ENCODE measurements at places on chromosomes 1 and 21. TPM values are rescaled to one million over a fixed set of nuclear protein-coding genes. Genes with fewer than 3 reads are reported as not detected.
A peak's percentile ranks its signal among the peaks of the same experiment; 100 is the strongest.

CD53 gene
- polyA plus RNA-seq = 10.3 TPM

FLG2 gene
- 0.10 TPM for polyA plus RNA-seq

CGN gene
- polyA plus RNA-seq = 33.7 TPM

GRCh38 chr1:175317309-175317708, 124.7 kb upstream of the KIAA0040 start:
- DNase-seq = no peak

GRCh38 chr1:60386249-60386648, 312.7 kb upstream of the C1orf87 start:
- DNase-seq = no peak

DNA sequence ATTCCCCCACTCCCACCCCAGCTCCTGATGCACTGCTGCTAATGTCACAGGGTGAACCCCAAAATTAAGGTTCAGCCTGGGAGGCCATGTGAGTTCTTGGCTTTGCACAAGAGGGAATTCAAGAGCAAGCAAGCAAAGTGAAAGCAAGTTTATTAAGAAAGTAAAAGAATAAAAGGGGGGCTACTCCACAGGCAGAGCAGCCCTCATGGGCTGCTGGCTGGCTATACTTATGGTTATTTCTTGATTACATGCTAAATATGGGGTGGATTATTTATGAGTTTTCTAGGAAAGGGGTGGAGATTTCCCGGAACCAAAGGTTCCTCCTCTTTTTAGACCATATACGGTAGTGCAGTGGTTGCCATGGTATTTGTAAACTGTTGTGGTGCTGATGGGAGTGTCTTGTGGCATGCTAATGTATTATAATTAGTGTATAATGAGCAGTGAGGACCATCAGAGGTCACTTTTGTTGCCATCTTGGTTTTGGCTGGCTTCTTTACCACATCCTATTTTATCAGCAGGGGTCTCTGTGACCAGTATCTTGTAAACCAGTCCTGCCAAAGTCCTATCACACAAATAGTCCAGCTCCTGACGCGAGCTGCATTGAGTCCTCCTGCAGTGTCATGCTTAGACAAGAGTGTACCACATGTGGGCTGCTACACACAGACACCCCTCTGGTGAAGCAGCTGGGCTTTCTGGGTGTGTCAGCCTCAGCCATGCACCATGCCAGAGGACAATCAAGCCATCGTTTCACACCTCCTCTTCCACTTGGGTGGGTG, 46.4 kb upstream of the CSF1 start:
- DNase-seq = peak; percentile 65

DNA sequence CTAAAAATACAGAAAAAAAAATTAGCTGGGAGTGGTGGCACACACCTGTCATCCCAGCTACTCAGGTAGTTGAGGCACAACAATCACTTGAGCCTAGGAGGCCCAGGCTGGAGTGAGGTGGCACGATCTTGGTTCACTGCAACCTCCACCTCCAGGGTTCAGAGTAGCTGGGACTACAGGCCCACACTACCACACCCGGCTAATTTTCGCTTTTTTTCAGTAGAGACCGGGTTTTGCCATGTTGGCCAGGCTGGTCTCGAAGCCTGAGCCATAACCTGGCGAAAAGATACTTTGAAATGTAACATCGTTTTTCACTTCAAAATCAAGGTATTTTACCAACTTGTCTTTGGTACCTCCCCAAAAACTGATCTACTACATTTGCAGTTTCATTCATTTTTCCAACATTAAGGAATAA, 6.1 kb downstream of the GAS5 start:
- no peak for DNase-seq

DNA sequence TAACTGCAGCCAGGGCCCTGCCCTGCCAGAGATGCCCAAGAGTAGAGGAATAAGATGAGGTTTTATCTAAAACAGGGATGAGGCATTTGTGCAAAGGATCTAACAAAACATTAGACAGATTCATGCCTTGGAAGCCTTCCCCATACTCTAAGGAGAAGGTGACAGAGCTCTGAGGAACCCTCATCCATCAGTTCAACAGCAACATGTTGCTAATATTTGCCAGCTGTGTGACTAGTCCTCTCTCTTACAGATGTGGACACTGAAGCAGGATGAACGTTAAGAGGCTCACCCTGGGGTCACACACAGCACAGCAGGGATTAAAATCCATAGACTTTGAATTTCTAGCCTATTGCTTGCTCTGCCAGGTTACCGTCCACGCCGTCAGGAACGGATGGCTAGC, 99.0 kb downstream of the ZBTB18 start:
- DNase-seq = no peak

DNA sequence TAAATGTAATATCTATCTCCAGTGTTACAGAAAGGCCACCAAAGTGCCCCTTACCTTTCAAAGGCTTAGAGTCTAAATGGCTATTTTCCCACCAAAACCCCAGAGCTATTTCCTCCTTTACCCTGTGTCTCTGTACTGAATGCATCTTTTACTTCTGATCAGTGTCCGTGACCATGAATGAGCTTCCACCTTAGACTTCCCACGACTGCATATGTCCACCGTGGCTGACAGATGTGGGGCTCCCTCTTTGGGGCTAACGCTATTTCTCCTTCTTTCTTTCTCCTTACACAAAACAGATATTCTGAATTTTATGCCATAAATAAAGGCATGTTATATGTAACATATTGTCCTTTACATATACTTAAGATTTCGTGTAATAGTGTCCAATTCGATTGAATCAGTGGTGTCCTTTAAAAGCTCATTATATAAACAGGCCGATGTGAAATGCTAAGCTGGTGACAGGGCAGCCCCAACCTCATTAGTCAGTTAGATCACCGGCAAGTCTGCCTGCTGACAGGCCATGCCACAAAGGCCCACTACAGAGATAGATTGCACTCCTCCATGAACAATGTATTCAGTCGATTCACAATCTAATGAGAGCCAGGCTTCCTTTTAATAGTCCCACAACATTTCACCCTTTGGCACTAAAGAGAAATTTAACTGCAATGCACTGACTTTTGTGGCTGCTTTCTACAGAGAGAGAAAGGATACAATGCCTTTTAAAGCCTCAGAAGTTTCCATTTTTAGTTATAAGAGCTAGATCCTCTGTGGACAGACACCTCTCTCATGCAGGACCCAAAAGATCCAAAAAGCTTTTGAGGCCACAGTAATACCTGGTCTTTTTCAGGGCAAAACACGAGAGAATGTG, 297.9 kb downstream of the PCP4 start:
- no peak for DNase-seq

- DNase-seq = no peak
These were observed 4.9 kb upstream of the BRWD1 start for GRCh38 chr21:39318091-39318959.

DNA sequence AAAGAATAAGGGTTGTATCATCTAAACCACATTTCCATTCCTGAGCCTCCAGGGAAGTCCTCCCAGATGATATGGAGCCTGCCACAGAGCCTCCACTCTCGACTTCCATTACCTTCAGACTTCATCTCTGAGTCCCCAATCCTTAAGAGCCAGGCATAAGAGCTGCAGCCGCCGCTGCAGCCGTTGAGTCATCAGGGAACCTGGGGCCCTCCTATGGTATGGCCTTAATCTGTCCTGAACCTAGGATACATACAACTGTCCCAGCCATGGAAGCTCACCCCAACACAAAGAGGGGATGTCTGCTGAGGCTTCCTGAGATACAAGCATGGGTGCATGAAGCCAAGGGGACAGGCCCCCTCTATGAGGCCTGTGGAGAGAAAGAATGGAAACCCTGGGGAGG, 16.3 kb downstream of the TAL1 start:
- DNase-seq = no peak

IFNLR1 gene
- 3.0 TPM for polyA plus RNA-seq

- no peak for DNase-seq
These were observed 103.5 kb downstream of the RGS7 start for GRCh38 chr1:241253471-241253870.

PCAT6 gene
- polyA plus RNA-seq = 2.5 TPM

DNA sequence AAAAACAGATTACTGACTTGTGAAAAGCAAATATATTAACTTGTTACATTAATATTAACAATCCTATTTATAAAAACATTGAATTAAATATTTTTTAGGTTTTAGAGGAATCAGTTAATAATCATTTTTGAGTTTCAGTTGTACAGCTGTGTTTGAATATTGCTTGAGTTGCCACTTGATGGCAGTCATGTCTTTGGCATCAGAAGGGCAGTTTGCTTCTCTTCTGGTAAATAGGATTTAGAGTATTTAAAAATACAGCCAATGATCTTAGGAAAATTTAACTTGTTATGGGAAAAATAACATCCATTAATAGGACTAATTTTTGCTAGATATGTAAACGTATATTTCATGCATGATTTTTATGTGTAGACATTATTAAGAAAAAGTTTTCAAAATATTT, 234.1 kb downstream of the NCAM2 start:
- DNase-seq = peak; percentile 20

- DNase-seq = peak; percentile 62
These were observed 118.0 kb upstream of the BARHL2 start for GRCh38 chr1:90834886-90835660.

LRRC53 gene
- not detected for polyA plus RNA-seq

GRCh38 chr1:219416598-219417238, 196.2 kb downstream of the ZC3H11B start:
- no peak for DNase-seq

KANK4 gene
- 11.9 TPM for polyA plus RNA-seq

GRCh38 chr1:118931876-118932275, 56.3 kb downstream of the TBX15 start:
- no peak for DNase-seq

GRCh38 chr21:15706696-15707095, 23.1 kb upstream of the USP25 start:
- DNase-seq = no peak

- DNase-seq = no peak
These were observed 25.1 kb downstream of the ZBTB17 start for GRCh38 chr1:15950763-15951295.

GRCh38 chr21:29443411-29444010, 144.8 kb downstream of the BACH1 start:
- no peak for DNase-seq

S100A8 gene
- polyA plus RNA-seq = 30.7 TPM

DNA sequence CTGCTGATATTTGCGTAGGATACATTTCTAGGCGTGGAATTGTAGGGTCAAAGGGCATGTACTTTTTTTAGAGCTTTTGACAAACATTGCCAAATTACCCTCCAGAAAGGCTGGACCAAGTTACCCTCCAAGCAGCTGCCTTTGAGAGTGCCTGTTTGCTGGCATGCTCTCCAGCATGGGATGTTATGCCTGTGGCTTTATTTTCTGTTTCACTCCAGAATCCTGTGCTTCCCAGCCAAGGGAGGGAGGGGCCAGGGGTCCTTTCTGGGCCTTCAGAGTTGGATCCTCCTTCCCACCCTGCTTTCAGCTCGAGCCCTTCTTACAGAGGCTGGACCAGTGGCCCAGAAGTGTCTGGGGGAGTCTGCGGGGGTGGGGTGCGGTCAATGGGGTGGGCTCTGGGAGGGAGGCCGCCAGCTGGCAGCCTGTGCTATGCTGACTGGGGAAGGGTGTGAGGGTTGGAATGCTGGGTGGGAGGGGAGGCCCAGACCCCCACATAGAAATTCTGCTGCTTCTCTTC, 81.2 kb downstream of the EPHB2 start:
- DNase-seq = no peak

DNA sequence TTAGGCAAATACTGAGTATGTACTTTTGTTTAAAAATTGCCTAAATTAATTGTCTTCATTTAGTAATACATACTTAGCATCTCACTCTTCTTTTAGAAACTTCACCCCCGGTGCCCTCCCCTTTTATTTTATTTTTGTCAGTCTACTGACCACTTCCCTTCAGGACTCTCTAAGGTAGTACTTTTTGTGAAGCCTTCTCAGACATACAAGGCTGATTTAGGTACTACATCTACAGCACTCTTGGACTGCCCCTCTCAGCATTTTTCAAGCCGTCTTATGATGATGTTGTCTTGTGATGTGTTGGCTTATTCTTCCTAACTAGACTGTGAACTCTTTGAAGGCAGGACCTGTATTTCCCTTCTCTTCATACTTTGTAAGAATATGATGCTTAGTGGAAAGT, 24.7 kb downstream of the RPS6KC1 start:
- DNase-seq = no peak

DNA sequence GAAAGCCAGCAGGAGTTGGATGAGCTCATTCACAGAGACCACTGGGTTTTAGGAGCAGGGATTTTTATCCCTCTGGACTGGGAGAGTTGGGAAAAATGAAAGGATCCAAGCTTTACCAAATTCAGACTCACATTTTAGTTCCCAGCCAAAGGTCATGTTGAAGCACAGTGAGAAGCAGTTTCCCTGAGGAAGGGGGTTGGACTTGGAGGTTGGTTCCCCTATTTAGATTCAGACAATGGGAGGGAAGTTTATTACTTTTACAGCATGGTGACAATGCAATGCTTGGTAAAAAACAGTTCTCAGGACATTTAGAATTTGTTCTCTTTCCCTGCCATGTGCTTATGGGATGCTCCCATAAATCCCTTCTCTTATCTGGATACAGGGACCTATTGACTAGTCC, 57.3 kb upstream of the ZNF648 start:
- no peak for DNase-seq

DNA sequence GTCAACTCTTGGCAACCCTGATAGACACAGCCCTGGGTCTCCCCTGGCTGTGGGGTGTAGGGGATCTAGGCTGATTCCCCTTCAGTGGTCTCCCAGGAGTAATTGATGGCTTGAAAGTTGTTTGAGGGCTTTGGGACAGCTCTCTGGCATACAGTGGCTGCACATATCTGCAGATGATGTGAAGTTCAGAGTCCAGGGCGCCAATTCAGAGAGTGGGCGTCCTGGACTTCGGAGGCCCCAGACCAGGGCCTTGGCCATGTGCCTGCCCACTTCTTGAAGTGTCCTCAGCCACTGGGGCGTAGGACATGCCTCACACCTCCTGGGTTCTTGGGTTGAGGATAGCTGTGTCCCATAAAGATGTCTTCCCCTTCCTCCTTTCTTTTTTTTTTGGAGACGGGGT, 2.6 kb downstream of the INAVA start:
- no peak for DNase-seq

DNA sequence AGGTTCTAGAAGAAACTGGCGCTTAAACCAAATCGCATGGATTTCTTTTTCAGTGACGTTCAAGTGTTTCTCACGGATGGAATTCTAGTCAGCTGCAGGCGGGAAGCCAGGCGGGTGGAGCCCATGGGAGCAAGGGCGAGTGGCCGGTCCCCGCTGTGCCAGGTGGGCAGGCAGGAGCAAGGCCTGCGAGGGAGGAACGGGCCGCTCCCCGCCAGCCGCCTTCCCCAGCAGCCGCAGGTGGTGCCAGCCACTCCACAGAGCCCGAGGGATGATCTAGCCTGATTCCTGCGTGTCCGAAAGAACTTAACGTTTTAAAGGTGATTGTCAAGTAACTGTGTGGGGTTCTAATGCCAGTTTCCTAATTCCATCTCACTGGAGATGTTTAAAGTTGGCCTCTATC, 9.1 kb downstream of the PEX10 start:
- DNase-seq = no peak

DNA sequence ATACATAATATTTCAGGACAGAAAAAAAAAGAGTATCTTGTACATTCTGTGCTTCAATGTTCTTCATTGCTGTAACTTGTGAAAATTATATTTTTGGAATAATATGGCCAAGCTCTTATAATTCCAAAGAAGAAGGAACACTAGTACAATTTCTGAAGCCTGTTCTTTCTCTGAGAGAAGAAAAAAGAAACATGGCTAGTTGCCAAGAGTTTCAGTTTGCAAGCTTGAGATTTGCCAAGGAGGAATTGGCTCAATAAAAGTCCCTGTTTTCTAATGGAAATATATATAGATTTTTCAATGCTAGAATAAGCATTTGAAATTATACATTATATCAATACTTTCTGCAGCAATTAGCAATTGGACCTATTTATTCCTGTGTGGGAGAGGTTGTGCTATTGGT, 285.2 kb upstream of the NEGR1 start:
- DNase-seq = peak; percentile 47

- no peak for DNase-seq
These were observed 88.0 kb upstream of the PBX1 start for GRCh38 chr1:164470996-164471395.

WNT2B gene
- polyA plus RNA-seq = 6.5 TPM

OR2T2 gene
- not detected for polyA plus RNA-seq
